ENCODE measurements at places on chromosomes 3 and 15.

GRCh38 chr15:28078191-28078719, 20.9 kb downstream of the OCA2 start:
- DNase-seq = no peak

- no peak for DNase-seq
These were observed 161.4 kb downstream of the CHSY1 start for GRCh38 chr15:101090428-101090790.

DNA sequence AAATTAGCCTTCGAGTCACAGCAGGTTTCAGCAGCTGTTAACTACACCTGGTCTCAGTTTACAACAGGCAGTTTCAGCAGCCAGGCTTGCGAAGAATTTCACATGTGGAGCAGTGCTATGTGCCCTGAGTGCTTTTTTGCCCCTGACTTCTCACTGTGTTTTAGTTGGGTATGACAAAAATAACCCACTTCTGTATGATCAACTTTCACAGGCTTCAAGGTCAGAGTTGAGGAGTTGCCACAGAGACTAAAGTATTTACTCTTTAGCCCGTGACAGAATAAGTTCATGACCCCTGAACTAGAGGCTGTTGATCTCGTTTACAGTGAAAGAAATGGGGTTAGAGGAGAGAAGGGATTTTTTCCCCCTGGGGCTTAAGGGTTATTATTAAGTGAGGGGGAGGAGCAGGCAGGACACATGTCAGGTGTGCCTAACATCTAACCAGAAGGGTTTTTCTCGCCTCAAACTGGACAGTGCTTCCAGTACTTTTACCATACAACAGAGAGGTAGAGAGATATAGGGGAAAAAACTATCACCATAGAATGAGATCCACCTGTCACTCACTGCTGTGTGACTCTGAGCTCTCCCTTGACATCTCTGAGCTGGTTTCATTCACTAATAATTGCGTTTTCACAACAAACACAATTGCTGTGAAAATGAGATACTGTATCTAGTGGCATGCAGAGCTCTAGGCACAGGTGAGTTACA, 14.0 kb upstream of the TOPBP1 start:
- no peak for DNase-seq

DNA sequence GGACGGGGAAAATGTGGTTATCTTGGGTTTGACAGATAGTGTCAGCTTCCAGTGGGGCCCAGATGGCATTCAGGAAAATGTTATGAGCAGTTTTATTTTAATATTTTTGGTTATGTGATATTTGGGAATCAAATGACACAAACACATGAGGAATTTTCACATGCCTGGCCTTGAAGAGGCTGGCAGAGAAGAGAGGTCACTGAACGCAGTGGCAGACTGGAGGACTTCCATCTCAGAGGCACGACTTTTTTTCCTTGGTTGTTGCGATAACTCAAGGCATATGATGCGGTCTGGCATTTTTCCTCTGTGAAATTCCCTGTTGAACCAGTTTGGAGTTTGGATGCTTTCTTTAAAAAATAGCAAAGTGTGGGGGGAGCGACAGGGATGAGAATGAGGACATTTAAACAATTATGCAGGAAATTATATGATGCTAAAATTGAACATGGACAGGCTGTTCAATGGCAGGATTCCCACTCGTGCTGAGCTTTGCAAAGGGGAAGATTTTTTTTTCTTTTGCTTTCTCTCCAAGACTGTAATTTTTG, 36.9 kb upstream of the ARPP21 start:
- no peak for DNase-seq

- peak; percentile 38 for DNase-seq
These were observed 200.5 kb downstream of the GOLGA6L6 start for GRCh38 chr15:20340931-20341661.

DNA sequence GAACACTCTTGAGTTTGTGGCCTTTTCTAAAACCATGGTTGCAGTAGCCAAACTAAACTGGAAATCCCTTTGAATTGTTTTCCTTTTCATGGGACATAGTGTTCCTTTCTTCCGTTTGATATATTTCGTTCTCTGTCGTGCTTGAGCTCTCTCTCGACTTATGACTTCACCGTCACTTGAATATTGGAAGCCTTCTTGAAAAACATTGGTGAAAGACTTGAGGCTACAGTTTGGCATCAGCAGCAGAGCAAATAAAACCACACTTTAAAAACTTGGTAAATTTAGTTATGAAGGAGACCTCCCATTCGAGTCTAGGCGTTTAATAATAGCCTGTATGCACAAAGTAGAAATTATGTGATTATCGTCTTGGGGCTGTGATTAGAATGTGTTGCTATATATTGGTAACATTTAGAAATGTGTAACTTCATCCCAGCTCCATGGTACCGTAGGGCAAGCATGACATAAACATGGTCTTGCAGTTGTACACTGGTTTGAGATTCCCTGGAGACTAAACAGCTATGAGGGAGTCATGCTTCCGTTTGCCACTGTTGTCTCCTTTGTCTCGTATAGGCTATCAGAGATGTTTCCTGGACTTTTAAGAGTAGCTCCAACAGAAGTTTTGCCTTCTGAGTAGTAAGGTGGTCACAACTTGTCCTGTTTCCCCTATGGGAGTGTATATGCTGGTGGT, 122.3 kb downstream of the PTPRG start:
- DNase-seq = no peak

All from activated naive CD4-positive, alpha-beta T cell treated with anti-CD3 and anti-CD28 coated beads for 36 hours (primary cell).